PC-9 (cell line): ENCODE measurements at places on chromosomes 13 and 19. TPM values are rescaled to one million over a fixed set of nuclear protein-coding genes. Genes with fewer than 3 reads are reported as not detected.

Gene MAST1
- total RNA-seq, result 11.4 and 11.9 TPM in 2 replicates

DNA sequence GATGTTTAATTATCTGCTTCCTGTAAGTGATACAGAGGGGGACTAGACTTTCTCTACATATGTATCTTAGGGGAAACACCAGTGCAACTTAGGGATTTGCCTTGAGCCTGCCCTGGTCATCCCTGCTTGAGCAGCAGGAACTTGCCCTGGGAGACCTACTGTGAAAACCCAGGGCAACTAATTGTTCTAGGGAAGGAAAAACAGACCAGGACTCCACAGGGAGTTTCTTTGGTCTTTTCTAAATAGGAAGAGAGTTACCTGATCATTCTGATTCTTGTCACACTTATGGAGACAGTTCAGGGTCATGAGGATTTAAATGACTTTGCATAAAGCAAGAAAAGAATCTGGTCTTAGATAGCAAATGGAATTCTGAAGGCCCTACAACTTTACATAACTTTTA is 89.1 kb downstream of the WASF3 start:
- no peak for DNase-seq
- no peaks in the 10 kb centered on the region for H3K27me3 ChIP-seq
- H3K36me3 ChIP-seq, result no peaks in the 10 kb centered on the region
- H3K4me1 ChIP-seq, result no peaks in the 10 kb centered on the region
- H3K4me3 ChIP-seq, result no peak overlapping the region

DNA sequence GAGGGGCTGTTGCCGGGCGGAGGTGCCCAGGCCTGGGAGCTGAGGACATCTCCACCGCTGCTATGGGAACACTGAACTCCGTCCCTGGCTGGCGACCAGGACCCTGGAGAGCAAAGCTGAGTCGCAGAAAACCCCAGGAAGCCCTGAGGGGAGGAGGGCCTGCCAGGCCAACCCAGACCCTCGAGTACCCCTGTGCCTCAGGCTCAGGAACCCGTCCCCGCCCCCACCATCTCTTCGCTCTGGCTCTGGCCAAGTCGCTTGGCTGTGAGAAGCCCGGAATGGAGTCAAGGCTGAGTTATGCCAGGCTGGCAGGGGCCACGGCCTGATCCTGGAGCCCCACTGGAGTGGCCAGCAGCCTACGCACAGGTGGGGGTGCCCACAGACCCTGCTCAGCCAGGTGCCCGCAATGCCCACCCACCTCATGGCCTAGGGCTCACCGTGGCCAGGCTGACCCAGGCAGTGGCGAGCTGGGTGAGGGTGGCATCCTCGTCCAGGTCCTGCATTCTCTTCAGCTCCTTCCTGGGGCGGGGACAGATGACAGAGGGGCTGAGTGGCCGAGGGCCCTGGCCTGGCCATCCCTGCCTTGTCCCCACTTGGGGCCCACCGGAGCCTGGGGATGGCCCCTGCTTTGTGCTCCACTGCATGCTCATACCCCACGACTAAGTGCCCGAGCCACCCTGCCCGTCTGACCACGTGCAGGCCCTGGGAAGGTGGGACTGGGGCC is 8.5 kb upstream of the CERS1 start:
- H3K4me3 ChIP-seq, result no peak overlapping the region
- no peaks in the 10 kb centered on the region for H3K4me1 ChIP-seq
- no peak for DNase-seq
- H3K36me3 ChIP-seq, result peaks cover 23% of the 10 kb centered on the region
- no peaks in the 10 kb centered on the region for H3K27me3 ChIP-seq
- no peak overlapping the region for H3K27ac ChIP-seq

Gene ACP7
- 3.8 and 5.4 TPM in 2 replicates for total RNA-seq

Gene MEF2B
- 1.8 and 3.9 TPM in 2 replicates for total RNA-seq

Gene PRTN3
- total RNA-seq, result not detected in 2 replicates

GRCh38 chr13:30318026-30318425 is 10.7 kb upstream of the KATNAL1 start:
- H3K27me3 ChIP-seq, result no peaks in the 10 kb centered on the region
- no peak overlapping the region for H3K4me3 ChIP-seq
- DNase-seq, result no peak
- H3K4me1 ChIP-seq, result no peaks in the 10 kb centered on the region

DNA sequence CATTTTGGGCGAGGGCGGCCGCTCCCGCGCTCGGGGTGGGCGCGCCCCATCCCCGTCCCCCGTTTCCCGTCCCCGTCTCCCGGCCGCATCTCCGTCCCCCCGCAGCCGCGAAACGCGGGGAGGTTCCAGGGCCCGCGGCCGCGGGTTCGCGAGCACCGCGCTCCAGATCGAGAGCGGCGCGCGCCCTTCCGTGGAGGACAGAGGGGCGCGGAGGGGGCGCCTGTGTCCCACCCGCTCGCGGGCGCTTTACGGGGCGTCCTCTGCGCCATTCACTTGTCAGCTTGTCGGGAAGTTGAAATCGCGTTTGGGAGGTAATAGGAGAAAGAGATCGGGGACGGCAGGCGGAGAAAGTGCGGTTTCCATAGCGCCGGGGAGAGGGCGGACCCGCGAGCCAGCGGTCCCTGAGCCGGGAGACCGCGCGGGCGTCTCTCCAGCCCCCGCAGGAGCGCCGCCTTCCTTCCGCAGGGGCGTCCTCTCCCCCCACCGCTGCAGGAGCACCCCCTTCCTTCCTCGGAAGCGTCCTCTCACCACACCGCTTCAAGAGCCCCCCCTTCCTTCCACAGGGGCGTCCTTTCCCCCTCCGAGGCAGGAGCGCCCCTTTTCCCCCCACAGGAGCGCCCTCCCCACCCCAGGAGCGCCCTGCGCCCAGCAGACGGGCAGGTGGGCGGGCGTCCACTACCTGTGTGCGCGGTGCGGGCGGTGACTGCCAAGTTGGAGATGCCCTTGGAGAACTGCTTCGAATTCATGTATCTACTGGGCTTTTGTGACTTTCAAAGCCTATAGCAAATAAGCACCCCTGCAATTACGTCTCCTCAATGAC is 962 bp upstream of the IRS2 start:
- peaks cover 46% of the 10 kb centered on the region for H3K4me1 ChIP-seq
- peak overlapping the region; percentile 83 for H3K27ac ChIP-seq
- peak; percentile 67 for DNase-seq
- 0 out of 2 replicates have a peak, but pooled peaks cover 7% of the 10 kb centered on the region for H3K36me3 ChIP-seq
